ENCODE measurements at places on chromosomes 2 and 18. TPM values are rescaled to one million over a fixed set of nuclear protein-coding genes. Genes with fewer than 3 reads are reported as not detected.

SLC38A11 gene
- total RNA-seq, result not detected

KCNJ13 gene
- not detected for total RNA-seq

NEB gene
- total RNA-seq, result not detected

SERPINB10 gene
- 0.35 TPM for total RNA-seq

CIAO1 gene
- total RNA-seq, result 105 TPM

SIX2 gene
- total RNA-seq, result not detected

ALLC gene
- total RNA-seq, result not detected

TEX51 gene
- not detected for total RNA-seq

MOGAT1 gene
- total RNA-seq, result not detected

GALR1 gene
- total RNA-seq, result not detected

PCARE gene
- not detected for total RNA-seq

LHCGR gene
- not detected for total RNA-seq

CCDC88A gene
- 41.5 TPM for total RNA-seq

DPYSL5 gene
- total RNA-seq, result not detected

GPR39 gene
- 9.2 TPM for total RNA-seq

CD207 gene
- not detected for total RNA-seq

SERPINB11 gene
- total RNA-seq, result not detected

KRTCAP3 gene
- not detected for total RNA-seq

LIMS3 gene
- 1.6 TPM for total RNA-seq

ANKRD30B gene
- total RNA-seq, result not detected

CRYGC gene
- total RNA-seq, result not detected

LIMS1 gene
- total RNA-seq, result 66.3 TPM

MOCOS gene
- total RNA-seq, result 1.7 TPM

HSBP1L1 gene
- total RNA-seq, result 19.3 TPM

G6PC2 gene
- total RNA-seq, result not detected

GPC1 gene
- total RNA-seq, result 142 TPM

FOXD4L1 gene
- total RNA-seq, result not detected

CLHC1 gene
- 6.9 TPM for total RNA-seq

LRP2 gene
- not detected for total RNA-seq

AOX1 gene
- 116 TPM for total RNA-seq

LCT gene
- not detected for total RNA-seq

RPRM gene
- total RNA-seq, result not detected

MC4R gene
- total RNA-seq, result not detected

REG3G gene
- not detected for total RNA-seq

ANO7 gene
- not detected for total RNA-seq

STEAP3 gene
- 52.5 TPM for total RNA-seq

RND3 gene
- 136 TPM for total RNA-seq

CNNM4 gene
- total RNA-seq, result 4.4 TPM

IGFBP5 gene
- total RNA-seq, result 1.4 TPM

FECH gene
- 23.4 TPM for total RNA-seq

SLC39A6 gene
- 46.3 TPM for total RNA-seq

PAX3 gene
- not detected for total RNA-seq

UGT1A1 gene
- not detected for total RNA-seq
